ENCODE measurements at places on chromosomes 5 and 9.
A peak's percentile ranks its signal among the peaks of the same experiment; 100 is the strongest.

- DNase-seq: no peak
Observed at GRCh38 chr9:79196606-79197005, 375.2 kb upstream of the TLE4 start.

DNA sequence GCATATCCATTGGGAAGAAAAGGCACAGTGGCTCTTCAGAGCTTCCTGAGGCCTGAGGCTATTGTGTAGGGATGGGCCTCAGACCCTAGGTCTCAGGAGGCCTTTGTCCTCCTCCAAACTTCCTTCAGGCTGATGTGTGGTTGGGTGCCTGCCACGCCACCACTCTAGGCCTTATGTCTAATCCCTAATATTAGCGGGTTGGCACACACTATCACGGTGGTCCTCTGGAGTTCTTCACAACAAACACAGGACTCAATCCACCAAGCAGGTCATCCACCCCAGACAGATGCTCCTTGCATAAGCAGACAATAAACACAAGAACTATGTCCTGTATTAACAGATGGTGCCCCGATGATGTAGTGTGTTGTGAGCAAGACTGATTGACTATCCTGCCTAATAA is 31.0 kb upstream of the FSTL4 start:
- no peak for DNase-seq

- no peak for DNase-seq
Observed at GRCh38 chr9:109852556-109852955, 72.6 kb downstream of the PALM2AKAP2 start.

- no peak for DNase-seq
Observed at GRCh38 chr5:116787570-116787969, 212.9 kb upstream of the SEMA6A start.

DNA sequence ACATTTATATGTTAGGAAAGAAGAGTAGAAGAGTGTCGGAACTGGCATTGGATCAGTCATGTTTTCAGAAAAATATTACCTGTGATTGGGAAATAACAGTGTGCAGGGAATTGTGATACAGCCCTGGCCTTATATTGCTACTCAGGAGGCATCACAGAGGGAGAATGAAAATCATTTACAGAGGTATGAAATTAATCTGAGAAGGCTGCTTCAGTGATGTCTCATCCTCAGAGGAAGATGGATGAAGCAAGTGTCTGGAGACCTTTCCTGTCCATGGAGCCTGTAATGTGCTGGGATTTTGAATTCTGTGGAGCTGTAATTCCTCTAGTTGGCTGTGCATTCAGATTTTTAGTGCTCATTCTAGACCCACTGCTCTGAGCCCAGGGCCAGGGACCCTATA is 3.8 kb downstream of the ACTBL2 start:
- DNase-seq: no peak

- DNase-seq: no peak
Observed at GRCh38 chr5:1376981-1377380, 32.1 kb upstream of the CLPTM1L start.

GRCh38 chr5:56327809-56328208 is 94.7 kb upstream of the ANKRD55 start:
- DNase-seq: peak; percentile 84

DNA sequence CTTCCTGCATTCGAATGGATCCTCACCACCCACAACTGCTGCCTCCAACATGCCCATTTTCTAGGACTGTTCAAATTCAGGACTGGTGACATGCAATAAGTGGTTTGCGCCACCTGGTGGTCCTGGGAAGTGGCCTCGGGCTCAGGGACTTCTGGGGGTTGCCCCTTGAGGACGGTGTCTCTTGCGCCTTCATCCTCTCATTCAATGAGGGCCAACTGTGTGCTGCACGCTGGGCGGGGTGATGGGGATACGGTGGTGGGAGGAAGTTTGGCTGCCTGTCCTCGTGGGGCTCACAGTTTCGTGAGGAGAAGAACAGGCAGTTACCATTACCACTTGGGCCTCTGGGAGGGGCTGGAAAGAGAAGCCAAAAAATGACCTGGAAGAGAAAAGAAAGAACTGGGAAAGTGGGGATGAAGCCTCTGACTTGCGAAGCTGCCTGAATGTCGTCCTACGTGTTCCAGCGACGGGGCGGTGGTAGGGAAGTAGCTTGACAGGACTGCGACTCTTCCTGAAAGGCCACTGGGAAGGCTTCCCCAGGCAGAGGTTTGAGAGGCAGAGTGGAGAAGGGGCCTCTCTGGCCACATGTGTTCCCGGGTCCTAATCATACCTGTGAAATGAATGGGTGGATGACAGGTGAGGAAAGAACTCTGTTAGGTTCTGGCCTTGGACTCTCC is 49.0 kb downstream of the PSD2 start:
- peak; percentile 81 for DNase-seq

GRCh38 chr9:108057421-108058134 is 568.0 kb upstream of the KLF4 start:
- DNase-seq: no peak

DNA sequence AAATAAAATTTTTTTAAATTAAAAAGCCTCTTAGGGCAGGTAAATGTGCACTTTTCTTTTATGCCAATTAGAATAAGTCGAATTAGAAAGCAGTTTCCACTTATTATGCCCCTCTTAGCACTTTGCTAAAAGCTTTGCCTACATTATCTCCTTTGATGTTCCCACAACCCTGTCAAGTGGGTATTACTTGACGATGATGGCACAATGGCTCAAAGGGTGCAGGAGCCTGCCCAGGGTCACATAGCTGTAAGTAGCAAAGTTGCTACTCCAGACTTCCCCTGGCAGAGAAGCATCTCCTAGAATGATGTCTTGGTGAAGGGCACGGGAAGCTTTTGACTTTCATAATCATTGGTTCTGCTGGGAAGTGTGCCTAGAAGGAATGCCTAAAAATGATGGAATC is 18.4 kb upstream of the IQGAP2 start:
- DNase-seq: no peak

DNA sequence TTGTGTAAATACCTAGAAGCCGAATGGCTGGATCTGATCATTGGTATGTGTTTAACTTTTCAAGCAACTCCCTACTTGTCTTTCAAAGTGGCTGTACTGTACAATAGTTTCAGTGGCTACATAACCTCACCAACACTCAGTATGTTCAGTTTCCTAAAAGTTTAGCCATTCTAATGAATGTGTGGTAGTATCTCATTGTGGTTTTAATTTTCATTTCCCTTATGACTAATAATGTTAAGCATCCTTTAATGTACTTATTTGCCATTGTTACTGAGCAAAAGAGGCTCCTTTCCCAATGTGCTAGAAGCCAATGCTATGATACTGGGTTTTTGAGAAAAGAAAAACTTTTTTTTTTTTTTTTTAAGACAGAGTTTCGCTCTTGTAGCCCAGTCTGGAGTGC is 27.8 kb upstream of the ALDOB start:
- no peak for DNase-seq

- no peak for DNase-seq
Observed at GRCh38 chr5:59712836-59713497, 180.6 kb downstream of the PDE4D start.

DNA sequence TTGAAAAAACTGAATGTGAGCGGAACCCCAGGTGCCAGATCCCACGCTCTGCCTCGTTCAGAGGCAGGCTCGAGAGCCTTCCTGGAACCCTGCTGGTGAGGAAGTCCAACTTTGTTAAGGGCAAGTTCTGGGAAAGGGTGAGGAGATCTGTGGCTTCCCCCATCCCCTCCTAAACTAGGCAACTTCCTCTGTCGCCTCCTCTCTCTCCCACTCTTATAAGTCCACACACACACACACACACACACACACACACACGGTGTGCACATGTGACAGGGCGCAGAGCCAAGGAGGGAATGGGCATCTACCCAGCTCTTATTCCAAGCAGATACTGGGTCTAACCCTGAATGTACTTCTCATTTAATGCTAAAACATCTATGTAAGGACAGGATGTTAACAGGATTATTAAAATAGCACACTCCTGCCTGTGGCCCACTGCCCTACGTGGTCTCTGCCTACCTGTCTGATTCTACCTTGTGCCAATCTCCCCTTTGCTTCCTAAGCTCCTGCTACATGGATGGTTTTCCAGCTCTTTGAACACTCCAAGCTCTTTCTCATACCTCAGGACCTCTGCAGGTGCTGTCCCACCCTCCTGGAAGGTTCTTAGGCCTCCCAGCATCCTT is 72.4 kb upstream of the FBXW11 start:
- no peak for DNase-seq

DNA sequence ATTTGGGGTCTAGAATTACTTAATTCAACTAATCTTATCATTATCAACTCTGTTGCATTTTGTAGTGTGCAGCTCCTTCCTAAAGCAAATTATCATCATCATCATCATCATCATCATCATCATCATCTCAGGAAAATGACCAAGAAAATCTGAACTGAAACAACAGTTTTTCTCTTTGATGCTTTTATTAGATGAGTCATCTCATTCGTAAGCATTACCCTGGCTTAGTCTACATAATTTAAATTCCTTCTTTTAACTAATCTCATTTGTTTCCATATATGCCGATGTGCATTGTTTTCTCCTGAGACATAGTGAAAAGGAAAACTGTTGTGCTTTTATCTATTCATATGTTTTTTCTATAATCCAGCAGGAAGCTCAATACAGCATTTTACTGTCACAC is 173.0 kb upstream of the PDE4D start:
- no peak for DNase-seq

GRCh38 chr5:474840-475661 is 32.1 kb downstream of the EXOC3 start:
- no peak for DNase-seq

DNA sequence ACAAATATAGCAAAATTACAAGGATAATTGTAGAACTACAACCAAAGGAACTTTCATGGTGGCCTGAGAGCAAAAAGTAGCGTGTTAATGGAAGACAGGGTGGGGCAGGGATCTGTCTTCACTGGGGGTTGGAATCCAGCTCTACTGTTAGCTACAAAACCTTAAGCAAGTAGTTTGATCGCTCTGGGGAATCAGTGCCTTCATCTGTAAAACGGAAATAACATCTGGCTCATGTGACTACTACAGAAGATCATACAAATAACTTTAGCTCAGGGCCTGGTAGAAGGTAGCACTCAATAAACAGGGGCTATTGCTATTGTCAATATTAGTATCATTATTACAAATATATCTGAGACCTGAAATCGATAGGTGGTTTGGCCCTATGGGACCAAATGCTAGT is 40.4 kb downstream of the ZNF608 start:
- no peak for DNase-seq

DNA sequence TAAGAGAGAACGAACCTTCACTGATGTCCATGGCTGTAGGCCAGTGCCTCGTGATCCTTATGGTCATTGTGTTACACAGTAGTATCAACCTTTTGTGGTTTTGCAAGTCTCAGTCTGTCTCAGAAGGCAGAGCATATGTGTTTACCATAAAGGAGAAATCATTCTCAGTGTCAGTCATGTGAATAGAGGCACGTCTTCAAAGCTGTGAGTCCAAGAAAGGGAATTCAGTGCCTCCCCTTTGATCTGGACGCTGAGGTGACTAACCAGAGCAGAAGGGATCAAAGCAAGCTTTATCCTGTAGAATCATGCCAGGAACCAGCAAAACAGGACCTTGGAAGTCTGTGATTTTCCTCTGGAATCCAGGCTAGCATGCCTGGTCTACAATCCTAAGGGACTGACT is 433.9 kb downstream of the DNAH5 start:
- no peak for DNase-seq

- DNase-seq: no peak
Observed at GRCh38 chr5:109644829-109645228, 44.9 kb upstream of the MAN2A1 start.

GRCh38 chr5:43609752-43610151 is 6.8 kb downstream of the NNT start:
- DNase-seq: peak; percentile 30

- DNase-seq: no peak
Observed at GRCh38 chr5:123928401-123928800, 416.4 kb downstream of the CSNK1G3 start.

DNA sequence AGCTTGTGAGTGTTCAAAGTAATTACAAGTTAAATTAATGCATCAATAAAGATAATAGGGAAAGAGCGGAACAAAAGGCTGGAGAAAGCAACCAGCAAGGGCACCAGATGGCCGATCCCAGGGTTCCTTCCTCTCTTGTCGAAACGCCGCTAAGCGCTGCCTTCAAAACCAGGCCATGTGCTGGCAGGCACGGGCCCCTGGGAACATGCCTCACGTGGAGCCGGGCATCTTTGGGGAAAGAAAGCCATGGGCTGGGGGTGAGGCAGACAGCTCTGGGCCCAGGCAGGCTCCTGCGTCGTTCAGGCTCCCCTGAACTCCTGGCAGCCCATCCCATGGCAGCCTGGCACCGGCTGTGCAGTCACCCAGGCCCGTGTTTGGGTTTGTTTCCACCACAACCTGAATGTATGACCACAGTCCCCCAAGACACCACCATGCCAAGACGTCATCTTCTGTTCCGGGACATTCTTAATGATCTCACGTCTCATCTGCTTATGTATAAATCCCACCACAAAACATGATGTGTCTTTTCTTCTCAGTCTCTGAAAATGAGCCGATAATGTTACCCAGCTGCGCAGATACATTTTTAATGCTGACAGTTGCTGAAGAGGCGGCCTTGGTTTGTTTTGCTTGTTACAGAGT is 110.4 kb upstream of the SARDH start:
- no peak for DNase-seq
